NCI-H526 (cell line): ENCODE measurements at places on chromosomes 16 and 17.

- DNase-seq: no peak
Measured at GRCh38 chr17:78057113-78057740, 71.3 kb downstream of the TMC6 start.

DNA sequence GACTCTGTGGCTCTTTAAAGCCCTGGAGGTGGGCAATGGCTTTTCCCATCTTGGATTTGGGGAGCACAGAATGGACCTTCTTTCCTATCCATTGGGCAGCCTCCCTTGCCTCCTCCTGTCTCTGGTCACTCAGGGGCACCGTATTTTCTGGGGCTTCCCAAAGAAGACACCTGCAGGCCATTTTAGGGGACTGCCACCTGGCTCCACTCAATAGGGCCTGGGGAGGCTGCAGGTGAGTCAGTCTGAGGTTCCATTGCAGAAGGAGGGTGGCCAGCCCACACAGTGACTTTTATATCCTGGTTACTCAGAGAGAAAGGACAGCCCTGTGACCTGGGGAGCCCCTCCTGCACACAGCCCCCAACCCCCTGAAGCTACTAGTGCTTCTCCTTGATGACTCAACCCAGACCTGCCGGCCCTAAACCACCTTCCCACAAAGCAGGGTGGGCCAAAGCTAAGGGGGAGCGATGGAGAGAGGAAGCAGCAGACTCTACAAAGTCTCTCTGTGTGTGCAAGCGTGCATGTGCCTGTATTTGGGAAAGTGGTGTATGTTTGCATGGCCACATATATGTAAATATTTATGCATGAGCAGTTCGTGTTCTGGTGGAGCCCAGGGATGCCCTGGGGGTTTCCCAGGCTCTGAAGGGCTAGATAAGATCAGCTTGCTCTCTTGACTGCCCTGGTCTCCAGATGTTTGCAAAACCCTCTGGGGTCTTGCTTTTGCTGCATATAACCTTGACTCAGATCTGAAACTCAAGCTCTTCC lies 5.0 kb downstream of the CX3CL1 start:
- peak; percentile 84 for DNase-seq

- DNase-seq: no peak
Measured at GRCh38 chr17:17606416-17607000, 15.0 kb upstream of the PEMT start.

GRCh38 chr16:8739989-8740704 lies 57.3 kb downstream of the TMEM186 start:
- no peak for DNase-seq

DNA sequence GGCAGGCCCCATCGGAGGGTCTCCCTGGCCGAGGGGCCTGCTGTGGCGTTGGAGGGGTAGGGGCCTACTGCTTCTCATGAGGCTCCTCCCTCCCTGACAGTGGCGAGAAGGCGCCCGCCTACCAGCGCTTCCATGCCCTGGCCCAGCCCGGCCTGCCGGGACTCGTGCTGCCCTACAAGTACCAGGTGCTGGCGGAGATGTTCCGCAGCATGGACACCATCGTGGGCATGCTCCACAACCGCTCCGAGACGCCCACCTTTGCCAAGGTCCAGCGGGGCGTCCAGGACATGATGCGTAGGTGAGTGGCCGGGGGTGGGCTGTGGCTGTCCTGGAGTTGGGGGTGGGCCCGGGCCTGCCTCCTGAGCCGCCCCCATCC lies 1.7 kb downstream of the CDT1 start:
- DNase-seq: no peak

- no peak for DNase-seq
Measured at GRCh38 chr16:14232106-14232864, 161.2 kb downstream of the MRTFB start.

GRCh38 chr17:53629188-53629587 lies 193.5 kb upstream of the KIF2B start:
- no peak for DNase-seq

DNA sequence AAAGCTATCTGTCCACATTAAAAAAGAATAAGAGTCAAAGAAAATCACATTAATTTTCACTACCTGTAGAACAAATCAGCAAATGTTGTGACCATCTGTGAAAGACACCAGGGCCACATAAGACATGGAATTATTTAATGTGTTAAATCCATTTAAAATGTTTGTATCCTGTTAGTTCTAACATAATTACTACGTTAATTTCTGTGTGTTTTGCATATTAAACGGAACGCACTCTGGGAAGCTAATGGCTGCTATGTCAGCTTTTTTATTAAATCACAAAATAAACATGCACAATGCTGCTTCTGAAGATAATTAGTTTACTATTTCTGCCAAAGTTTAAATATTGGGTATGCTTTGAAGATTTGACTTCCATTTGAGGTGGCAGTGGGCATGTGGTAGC lies 1061.2 kb downstream of the CDH11 start:
- DNase-seq: no peak

- no peak for DNase-seq
Measured at GRCh38 chr17:6261466-6261865, 173.5 kb downstream of the AIPL1 start.

GRCh38 chr16:27243725-27244362 lies 24.7 kb downstream of the NSMCE1 start:
- DNase-seq: no peak

DNA sequence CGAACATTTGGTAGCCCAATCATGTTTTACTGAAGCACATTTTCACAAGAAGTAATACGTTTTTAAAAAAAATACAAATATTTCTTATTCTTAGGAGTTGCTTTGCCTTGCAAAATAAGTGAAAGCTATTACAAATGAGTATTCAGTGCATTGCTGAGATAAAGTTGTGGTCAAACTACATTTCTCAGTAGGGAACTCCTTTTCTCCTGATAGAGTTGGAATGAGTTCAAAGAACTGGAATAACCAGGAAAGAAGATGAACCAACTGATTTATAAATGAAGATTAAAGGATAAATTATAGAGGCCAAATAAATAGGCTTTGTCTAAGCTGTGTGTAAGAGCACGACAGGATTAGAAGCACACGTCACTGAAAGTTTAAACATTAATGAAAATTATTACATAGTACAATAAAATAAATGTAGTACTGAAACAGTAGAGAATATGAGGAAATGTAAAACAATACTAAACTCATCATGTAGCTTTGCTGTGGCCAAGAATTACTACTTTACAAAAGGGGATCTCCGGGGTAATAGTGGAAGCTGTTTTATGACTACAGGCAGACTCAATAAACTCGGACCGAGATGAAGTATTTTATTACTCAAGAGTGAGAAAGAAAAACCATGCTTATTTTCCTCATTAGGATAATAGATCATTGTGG lies 73.6 kb downstream of the KCNJ2 start:
- DNase-seq: no peak

- no peak for DNase-seq
Measured at GRCh38 chr16:82005027-82005830, 6.0 kb downstream of the SDR42E1 start.

DNA sequence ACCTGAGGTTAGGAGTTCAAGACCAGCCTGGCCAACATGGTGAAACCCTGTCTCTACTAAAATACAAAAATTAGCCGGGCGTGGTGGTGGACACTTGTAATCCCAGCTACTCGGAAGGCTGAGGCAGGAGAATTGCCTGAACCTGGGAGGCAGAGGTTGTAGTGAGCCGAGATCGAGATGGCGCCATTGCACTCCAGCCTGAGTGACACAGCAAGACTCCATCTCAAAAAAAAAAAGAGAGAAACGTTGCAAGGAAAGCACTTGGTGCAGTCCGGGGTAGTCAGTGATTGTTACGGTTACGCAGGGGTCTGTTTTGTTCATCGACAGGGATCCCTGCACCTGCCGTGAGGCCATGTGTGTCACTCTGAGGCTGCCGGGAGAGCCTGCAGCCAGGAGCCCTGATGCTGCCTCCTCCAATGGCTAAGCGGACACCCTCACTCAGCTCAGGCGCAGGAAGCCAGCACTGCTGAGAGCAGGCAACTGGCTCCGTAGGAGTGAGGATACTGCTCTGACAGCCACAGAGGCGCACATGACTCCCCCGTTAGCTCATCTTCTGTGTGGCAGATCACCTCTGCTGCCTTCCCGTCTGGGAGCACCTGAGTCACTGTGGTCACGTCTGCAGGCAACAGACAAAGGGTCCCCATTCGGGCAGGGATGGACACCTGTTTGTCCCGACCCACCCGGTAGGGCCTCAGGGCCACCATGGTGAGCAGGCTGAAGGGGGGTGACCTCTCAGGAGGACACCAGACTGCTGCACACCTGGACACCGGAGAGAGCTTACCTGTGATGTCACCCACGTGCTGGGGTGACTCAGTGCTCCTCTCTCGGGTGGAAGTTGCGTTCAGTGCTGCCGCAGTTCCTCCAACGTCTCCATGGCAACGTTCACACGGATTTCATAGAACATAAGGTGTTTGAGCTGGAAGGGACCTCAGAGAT lies 5.2 kb upstream of the RAB26 start:
- no peak for DNase-seq

DNA sequence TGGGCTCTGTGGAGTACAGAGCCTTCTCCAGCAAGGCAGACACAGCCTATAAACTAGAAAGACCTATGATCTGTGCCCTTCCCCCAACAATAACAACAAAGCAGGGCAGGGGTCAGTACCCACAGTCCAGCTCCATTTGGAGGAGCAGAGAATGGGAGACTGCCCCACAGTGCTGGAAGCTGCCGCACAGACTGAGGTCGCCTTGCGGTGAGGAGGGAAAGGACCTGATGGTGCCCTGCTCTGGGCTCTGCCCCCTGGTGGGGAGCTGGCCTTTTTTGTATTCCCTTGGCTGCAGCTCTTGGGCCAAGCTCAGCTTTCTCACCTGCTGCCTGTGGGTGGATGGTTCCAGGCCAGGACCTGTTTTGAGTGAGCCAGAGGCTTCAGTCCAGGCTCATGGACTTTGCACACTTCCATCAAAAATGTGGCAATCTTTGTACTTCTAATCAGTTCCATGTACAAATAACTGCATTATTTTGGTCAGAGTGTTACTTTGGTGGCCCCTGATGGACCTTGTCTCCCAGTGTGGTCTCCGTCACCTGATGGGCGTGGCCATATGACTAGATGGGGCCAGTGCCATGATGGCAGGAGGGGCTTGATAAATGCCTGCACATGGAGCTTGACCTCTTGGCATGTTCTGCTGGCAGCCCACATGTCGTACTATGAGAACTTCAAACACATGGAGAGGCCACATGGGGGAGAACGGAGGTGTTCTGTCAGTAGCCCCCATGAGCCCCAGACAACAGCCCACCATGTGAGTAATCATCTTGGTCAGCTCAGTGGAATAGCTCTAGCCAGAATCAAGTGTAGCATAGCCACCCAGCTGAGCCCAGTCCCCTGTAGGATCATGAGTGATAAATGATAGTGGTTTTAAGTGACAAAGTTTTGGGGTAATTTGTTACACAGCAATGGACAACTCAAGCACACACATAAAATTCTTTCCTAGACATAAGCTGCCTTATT lies 24.2 kb downstream of the B9D1 start:
- DNase-seq: peak; percentile 10

DNA sequence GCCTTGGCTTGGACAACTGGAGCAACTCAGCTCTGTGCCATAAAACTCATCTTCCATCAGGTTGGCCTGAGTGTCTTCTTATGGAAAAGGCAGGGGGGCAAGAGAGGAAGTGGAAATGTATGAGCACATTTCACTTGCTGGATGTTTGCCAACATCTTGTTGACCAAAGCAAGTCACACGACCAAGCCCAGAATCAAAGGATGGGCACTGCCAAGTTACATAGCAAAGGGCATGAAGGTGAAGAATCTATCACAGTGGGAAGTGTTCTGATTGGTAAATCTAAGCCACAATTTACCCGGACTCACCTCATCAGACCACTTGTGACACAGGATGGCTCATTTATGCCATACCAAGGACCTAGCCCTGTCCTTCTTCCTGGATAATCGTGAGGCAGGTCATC lies 310.5 kb upstream of the IRX5 start:
- no peak for DNase-seq

DNA sequence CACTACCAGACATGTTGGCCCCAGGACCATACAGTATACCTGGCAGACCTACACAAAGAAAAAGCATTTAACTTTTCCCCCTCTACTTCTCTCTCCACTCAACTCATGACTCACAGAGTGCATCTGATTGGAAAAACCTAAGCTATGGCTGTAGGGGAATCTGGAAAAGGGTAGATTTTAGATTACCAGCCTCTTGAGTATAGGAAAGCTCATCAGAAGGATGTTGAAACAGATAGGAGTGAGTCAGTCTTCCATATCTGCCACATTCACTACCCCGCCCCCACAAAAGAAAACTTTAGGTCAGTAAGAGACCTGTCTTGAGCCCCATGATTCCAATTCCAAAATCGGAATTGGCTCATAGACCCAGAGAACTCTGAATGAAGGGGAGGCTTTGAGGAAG lies 12.3 kb downstream of the KRT9 start:
- no peak for DNase-seq

DNA sequence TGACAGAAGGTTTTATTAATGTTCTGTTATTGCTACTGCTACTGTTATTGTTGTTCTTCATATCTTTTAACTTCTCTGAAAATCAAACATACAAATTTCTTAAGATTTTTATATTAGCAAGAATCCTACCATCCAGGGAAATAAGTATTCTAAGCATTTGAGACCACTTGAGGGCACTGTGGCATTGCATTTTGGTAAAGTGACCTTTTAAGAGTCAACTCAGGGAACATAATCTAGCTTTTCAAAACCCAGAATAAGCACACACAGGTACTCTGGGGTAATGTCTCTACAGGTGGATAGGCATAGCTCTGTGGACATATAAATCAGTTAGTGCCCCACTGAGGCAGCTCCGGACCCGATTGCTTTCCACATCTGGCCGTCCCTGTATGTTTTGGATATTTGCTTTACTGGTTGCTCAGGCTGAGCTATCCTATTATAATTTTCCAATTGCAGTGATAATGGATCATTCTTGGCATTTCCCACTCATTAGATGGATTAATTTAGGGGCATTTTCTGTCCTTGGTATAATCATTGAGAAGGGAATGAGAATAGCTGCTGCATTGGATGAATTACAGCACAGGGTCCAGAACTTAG lies 1425.1 kb upstream of the CDH8 start:
- DNase-seq: peak; percentile 74

DNA sequence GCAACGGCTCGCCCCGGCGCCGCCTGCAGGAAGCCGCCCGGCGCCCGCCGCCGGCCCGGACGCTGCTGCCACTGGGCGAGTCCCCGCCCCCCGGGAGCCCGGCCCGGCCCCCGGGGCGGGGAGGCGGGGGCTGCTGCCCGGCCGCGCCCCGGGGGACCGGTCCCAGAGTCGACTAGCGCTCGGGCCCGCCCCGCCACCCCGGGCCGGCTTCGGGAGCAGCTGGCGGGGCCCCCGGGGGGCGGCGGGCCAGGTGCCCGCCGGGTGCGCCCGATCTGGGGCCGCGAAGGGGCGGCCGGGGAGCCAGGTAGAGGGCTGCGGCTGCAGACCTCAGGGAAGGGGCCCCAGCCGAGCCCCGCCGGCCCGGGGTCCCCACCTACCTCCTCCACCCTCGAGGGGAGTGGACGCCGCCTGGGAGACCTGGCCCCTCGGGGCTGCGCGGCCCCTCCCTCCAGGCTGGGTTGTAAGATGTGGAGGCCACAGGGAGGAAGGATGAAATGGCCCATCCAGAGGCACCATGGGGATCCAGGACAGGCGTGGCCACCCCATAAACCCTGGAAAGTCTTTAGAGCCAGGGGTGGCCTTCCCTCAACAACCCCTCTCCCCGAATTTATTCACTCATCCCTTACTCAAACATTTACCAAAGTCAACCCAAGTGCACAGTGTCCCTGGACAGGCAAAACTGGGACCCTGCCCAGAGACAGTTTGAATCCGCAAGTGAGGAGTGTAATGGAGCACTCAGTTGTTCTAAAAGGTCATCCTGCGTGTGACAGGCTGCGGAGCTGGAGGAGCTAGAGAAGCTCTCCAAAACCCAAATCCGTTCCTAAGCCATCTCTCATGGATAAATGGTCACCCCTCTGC lies at the start of gene CDYL2:
Gene CDYL2 (minus strand): TSS at position 73 of the 858 bp plus-strand sequence. CDS start 425 bp downstream, outside the sequence.
- peak; percentile 39 for DNase-seq
